ENCODE measurements at places on chromosomes 5 and 9.

DNA sequence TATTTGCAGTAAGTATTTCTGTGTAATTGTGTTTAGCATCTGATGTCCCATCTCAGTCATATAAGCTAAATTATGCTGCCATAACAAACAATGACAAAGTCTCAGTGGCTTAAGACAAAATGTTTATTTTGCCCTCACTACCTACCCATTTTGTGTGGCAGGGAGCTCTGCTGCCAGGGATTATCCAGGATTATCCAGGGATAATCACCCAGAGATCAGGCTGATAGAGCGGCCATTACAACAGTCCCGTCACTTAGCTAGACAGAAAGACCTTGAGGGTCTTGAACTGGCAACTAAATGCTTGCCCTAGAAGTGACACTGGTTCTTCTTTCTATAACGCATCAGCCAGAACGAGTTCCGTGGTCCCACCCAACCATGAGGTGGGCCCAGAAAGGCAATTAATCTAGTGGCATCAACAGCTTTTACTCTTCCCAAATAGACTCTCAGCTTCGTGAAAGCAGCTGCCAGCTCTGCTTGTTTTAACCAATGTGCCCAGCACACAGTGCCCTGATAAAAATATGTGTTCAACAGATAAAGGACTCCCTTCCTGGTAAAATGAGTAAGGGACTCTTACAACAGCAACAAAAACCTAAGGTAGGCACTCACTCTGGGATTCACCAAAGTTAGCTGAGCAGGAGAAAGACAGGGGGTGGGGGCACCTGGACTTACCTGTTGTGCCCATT is 22.8 kb downstream of the CCDC69 start:
- no peak for DNase-seq

- DNase-seq = no peak
Observed at GRCh38 chr9:98774746-98775145, 21.6 kb downstream of the ANKS6 start.

DNA sequence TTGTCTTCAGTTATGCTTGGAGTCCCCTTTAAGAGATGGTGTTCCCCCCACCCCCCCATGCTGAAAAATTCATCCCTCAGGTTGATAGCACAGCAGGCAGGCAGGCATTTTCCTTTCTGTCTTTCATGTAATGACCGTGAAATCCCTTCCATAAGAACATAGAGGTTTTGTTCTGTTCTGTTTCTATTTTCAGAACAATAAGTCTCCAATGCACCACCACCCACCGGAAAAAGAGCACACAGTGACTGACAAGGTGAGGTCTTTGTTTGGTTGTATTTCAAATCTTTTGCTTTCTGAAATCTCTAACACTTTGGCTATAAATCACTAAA is 52.4 kb downstream of the DMRT2 start:
- DNase-seq = no peak

DNA sequence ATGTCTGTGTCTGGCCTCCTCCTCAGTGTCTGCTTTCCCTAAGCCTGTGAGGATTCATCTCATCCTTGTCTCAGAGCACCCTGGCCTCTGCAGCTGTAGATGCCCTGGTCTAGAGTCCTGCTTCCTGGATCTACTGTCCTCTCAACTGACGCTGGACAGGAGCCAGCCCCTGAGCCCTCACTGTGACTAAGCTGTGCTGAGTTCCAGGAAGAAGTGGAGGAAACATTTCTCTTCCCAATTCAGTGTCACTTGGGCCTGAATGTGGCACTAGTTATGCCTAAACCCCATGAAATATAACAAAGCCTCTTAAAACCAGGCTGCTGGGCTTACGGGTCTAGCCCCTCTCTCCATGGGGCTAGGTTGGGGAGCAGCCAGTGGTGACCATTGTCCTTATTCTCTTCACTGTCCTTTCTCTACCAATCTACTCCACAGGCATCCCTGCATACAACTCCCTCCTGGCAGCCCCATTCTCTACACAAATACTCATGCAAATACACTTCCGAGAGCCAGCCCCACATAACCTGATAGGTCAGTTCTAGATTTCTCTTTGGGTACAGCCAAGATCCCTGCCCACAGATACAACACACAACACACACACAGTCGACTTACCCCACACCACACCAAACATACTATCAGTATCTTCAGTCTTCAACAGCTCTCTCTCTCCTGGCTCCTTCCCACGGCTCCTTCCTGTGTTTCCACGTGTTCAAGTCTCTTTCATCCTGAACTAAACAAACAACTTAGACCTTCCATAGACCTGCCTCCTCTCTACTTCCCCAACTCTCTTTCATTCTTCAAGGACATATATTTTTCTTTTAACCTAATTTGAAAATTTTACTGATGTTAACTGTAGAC is 220.8 kb downstream of the SNX18 start:
- no peak for DNase-seq

DNA sequence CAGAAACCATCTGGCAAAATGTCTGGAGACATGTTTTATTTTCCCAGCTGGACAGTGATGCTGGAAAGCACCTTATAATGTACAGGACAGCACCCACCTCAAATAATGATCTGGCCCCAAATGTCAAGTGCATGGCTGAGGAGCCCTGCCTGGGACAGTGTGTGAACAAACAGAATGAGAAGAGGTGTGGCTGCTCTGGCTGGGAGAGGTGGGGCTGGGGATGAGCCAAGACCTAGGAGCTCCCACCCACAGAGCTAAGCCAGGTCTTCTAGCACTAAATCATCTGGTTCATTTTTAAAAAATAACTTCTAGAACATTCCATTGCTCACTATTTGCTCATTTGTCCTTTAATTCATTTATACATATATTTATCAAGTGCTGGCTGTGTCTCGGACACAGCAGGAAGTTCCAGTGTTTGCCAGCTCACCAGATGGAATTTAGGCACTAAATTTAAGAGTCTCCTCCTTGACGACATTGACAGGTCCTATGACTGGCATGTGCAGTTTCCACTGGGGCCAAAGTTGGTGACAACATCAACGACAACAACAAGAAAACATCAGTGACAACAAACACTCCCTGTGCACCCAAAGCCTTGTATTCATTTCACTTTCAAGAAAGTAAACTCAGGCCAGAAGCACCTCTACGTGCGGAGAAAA is 59.1 kb downstream of the GTF3C4 start:
- peak; percentile 68 for DNase-seq

DNA sequence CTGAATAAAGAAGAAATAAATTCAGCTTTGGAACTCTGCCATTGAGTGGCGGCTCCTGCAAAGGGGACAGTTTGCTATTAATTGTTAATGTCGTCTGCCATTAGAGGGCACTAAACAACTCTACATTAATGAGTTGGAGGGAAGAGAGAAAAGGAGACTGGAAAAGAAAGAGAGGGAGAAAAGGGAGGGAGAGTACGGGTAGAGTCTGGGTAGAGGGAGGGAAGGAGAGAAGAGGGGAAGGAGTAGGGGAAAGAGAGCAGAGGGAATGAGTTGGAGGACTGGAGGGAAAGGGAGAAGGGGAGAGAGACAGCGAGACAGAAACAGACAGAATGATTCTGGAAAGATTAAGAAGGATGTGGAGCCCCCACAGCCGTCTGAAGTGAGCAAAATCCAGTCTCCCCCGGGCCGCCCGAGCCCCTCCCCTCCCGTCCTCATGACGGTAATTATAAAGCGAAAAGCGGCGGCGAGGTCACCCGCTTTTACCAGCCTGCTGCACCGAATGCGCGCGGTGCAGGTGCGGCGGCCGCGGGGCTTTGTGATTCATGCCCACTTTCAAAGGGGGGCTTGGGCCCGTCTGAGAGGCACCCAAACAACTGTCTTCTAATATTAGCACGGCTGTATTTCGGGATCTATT is 1.9 kb upstream of the FST start:
- peak; percentile 64 for DNase-seq

GRCh38 chr5:95631991-95632675 is 12.2 kb downstream of the GPR150 start:
- DNase-seq = no peak

DNA sequence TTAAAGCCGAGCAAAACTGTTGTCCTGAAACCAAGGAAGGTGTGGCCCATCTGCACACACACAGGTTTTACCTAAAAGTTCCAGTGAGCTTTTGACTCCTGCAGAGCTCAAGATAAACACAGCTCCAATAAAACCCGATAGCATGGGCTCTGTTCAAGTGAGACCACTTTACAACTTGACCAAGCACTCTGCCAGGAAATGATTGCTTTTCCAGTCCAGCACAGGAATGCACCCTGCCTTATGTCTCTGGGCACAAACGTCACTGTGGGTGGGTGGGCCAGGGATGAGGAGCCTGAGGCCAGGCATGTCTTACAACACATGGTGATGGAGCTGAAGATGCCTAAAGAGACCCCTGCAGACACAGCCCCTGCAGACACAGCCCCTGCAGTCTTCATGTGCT is 115.3 kb downstream of the ROR2 start:
- no peak for DNase-seq

DNA sequence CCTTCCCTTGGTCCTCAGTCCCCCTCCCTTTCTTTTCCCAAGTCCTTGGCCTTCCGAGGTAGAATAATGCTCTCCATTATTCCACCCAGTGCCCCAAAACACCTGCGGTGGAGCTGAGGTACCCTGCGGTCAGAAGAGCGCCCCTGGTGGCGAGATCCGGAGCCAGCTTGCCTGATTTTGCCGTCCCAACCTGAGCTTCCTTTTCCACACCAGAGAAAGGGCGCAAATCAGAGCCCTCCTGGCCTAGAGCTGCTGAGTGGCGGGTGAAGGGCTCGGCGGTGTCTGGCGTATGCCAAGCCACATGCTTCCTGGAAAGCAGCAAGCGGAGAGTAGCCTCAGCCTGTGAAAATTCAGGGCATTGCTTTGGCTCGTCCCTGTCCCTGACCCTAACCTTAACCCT is 21.1 kb upstream of the CARTPT start:
- DNase-seq = no peak

DNA sequence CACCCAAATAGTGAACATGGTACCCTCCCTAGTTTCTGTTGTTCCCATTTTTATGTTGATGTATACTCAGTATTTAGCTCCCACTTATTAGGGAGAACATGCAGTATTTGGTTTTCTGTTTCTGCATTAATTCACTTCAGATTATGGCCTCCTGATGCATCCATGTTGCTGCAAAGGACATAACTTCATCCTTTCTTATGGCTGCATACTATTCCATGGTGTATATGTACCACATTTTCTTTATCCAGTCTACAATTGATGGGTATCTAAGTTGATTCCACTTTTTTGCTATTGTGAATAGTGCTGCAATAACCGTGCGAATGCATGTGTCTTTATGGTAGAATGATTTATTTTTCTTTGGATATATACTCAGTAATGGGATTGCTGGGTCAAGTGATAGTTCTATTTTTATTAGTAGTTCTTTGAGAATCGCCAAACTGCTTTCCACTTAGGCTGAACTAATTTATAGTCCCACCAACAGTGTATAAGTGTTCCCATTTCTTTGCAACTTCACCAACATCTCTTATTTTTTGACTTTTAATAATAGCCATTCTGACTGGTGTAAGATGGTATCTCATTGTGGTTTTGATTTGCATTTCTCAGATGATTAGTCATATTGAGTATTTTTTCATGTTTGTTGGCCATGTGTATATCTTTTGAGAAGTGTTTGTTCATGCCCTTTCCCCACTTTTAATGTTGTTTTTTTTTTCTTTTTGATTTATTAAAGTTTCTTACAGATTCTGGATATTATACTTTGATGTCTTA is 79.6 kb downstream of the SMIM15 start:
- no peak for DNase-seq

GRCh38 chr9:109019420-109019819 is 6.1 kb upstream of the CTNNAL1 start:
- no peak for DNase-seq

DNA sequence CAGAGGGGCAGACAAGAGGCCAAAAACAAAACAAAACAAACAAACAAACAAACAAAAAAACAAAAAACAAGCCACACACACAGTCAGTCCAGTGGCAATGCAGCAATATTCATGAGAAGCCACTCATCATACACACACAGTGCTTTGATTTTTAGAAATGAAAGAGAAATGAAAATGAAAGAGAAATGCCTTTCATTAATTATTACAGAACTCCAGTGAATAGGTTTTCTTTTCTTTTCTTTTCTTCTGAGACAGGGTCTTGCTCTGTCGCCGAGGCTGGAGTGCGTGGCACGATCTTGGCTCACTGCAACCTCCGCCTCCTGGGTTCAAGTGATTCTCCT is 36.9 kb downstream of the SPRY4 start:
- no peak for DNase-seq

DNA sequence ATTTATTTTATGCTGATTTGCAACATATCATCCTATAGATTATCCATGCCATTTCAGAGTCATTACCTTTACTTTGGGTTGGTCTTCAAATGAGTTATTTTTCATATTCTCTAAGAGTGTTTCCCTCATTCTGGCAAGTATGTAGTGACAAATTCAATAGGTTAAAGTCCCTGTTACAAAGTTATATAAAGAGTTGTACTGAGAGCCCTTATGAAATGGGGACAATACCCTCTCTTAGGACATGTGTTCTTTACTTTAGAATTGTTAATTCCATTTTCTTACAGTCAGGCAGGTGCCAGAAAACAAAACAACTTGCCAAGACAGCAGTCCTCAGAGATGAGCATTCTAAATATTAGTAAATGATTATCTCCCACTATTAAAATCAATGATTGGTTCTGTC is 6.0 kb downstream of the ALDH1A1 start:
- no peak for DNase-seq

- DNase-seq = no peak
Observed at GRCh38 chr9:14340219-14340873, 26.4 kb upstream of the NFIB start.

DNA sequence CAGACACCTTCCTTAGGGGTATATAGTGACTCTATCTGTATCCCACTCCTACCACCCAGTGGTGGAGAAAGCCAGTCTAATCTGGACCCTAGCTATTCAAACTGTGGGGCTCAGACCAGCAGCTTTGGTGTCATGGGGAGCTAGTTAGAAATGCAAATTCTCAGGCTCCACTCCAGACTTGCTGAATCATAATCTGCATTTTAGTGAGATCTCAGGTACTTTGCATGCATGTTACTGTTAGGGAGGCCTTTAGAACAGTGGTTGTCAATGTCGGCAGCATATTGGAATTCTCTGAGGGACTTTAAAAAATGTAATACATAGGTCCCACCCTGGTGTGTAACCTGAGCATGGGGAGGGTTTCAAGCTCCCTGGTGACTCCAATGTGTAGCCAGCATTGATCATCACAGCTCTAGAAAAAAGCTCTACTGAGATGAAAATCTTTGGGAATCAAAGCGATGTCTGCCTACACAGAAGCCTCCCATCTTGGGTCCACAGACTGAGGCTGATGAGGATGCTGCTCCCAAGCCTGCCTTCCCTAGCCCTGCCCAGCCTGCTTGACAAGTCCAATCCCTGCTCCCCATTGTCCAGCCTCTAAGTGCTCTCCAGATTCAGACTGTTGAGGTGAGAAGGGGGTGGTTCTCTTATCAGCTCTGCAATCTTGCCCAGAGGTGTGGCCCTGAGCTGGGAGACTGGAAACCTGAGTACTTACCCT is 11.9 kb upstream of the GM2A start:
- DNase-seq = no peak

GRCh38 chr9:95736891-95737522 is 138.5 kb upstream of the ERCC6L2 start:
- no peak for DNase-seq

DNA sequence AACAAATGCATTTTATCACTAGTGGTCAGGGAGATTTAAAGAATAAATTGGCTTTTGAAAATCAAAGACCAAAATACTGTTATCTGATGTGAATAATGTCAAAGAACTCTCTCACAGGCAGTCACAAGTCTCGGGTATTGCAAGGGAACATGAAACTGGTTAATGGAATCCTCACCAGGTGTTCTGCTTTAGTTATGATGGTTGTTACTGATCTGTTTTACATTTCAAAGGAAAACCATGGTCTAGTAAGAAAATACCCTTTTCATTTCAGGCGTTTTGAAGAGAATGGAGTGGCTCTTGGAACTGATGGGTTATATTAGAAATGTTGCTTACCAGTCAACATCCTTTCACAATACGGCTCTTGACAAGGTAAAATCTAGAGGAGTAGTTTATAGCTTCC is 43.4 kb downstream of the HACD4 start:
- DNase-seq = peak; percentile 42

All from cerebellar cortex (tissue), 1 donor.